ENCODE measurements at places on chromosomes 16 and 17. TPM values are rescaled to one million over a fixed set of nuclear protein-coding genes. Genes with fewer than 3 reads are reported as not detected.

Gene CACNG3
- total RNA-seq, result not detected

Gene MMP15
- total RNA-seq, result 55.5 TPM

- no peak overlapping the region for H3K4me3 ChIP-seq
- H3K4me1 ChIP-seq, result peaks cover 22% of the 10 kb centered on the region
- DNase-seq, result no peak
- H3K27me3 ChIP-seq, result no peaks in the 10 kb centered on the region
- H3K27ac ChIP-seq, result no peak overlapping the region
- 0 out of 2 replicates have a peak, but pooled peaks cover 2% of the 10 kb centered on the region for H3K36me3 ChIP-seq
Observed at GRCh38 chr16:54873071-54873470, 57.6 kb upstream of the IRX5 start.

GRCh38 chr16:405548-406506 lies 4.1 kb downstream of the DECR2 start:
- peaks cover 5% of the 10 kb centered on the region for H3K36me3 ChIP-seq
- DNase-seq, result no peak
- H3K27me3 ChIP-seq, result no peaks in the 10 kb centered on the region

Gene CD300H
- not detected for total RNA-seq

- H3K36me3 ChIP-seq, result no peaks in the 10 kb centered on the region
- H3K27me3 ChIP-seq, result no peaks in the 10 kb centered on the region
- no peak for DNase-seq
- no peak overlapping the region for H3K4me3 ChIP-seq
- no peak overlapping the region for H3K27ac ChIP-seq
- 0 out of 2 replicates have a peak, but pooled peaks cover 2% of the 10 kb centered on the region for H3K4me1 ChIP-seq
Observed at GRCh38 chr16:27221576-27222248, 18.4 kb downstream of the KDM8 start.

DNA sequence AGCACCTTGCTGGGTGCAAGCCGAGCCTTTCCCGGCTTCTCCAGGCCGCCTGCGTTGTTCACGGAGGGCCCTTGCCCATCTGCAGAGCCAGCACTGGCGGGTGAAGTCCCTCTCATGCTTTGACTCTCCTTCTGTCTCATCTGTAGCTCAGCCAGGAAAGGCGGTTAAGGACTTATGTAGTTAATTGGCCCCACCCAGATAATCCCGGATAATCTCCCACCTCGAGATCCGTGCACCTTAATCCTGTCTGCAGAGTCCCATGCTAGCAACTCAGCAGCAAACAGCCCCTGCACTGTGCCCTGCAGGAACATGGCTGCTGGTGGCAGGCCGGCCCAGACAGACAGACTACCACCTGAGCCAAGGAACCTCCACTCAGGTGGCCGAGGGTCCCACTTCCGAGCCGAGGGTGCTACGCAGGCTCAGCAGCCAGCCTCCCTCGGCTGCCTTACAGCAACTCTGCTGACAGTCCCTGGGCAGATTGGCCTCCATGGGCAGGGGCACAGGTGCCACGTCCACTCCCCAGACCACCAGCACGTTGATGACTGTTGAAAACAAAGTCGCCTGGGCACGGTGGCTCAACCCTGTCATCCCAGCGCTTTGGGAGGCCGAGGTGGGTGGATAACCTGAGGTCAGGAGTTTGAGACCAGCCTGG lies 16.9 kb downstream of the RAB40C start:
- no peaks in the 10 kb centered on the region for H3K27me3 ChIP-seq
- no peak for DNase-seq
- H3K4me1 ChIP-seq, result peaks cover 8% of the 10 kb centered on the region
- peaks cover 17% of the 10 kb centered on the region for H3K36me3 ChIP-seq
- H3K4me3 ChIP-seq, result no peak overlapping the region

DNA sequence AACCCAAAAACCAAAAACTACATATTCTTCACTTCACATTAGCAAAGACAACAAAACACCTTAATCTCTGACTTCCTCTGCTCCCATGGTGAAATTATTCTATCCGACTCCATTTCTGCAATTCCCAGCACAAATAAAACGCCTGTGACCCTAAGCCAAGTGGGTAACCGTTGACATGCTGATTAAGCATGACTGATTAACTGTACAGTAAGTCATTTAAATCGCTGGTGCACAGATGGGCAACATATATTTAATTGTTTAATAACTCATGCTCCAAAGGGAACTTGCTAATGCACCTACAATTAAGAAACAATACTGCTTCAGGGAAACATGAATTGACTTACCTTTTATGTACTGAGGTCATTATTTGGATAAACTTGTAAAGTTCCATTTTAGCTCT lies 436.7 kb downstream of the KIF2B start:
- H3K36me3 ChIP-seq, result peaks cover 39% of the 10 kb centered on the region
- DNase-seq, result no peak
- H3K4me3 ChIP-seq, result no peak overlapping the region
- H3K27ac ChIP-seq, result no peak overlapping the region
- no peaks in the 10 kb centered on the region for H3K27me3 ChIP-seq

DNA sequence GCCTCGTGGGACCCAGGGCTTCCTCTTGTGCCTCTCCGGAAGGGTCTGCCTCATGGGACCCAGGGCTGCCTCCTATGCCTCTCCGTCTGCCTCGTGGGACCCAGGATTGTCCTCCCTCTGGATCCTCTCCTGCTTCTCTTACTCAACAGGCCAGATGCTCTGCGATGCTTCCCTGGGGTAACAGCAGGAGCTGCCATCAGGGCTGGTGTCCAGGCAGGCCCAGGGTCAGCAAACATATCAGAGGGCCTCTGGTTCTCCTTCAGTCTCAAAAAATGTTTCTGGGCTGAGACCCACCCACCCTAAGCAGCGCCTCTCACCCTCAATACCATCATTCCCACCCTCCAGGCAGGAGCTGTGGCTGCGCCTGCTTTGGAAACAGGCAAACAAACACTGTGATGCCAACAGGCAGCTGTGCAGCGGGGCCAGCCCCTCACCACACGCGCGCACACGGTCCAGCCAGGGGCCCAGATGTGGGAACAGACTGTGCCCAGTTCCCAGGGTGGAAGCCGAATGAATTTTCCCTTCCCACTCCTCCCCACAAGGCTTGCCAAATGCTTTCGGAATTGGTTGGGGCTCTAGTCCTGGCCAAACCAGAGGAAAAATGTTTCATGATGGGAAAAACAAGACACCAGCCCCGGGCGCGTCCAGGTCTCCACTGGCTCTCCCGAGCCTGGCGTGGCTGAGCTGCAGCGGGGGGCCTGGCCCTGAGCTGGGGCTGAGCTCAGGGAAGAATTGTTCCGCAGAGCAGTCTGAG lies 11.3 kb downstream of the TIMM22 start:
- H3K36me3 ChIP-seq, result 0 out of 2 replicates have a peak, but pooled peaks cover under 1% of the 10 kb centered on the region
- H3K27me3 ChIP-seq, result no peaks in the 10 kb centered on the region
- H3K4me3 ChIP-seq, result no peak overlapping the region

GRCh38 chr17:4583782-4584100 lies 588 bp upstream of the SMTNL2 start:
- no peaks in the 10 kb centered on the region for H3K36me3 ChIP-seq
- no peak overlapping the region for H3K27ac ChIP-seq
- peak; percentile 60 for DNase-seq
- peak overlapping the region; percentile 86 for H3K4me3 ChIP-seq

DNA sequence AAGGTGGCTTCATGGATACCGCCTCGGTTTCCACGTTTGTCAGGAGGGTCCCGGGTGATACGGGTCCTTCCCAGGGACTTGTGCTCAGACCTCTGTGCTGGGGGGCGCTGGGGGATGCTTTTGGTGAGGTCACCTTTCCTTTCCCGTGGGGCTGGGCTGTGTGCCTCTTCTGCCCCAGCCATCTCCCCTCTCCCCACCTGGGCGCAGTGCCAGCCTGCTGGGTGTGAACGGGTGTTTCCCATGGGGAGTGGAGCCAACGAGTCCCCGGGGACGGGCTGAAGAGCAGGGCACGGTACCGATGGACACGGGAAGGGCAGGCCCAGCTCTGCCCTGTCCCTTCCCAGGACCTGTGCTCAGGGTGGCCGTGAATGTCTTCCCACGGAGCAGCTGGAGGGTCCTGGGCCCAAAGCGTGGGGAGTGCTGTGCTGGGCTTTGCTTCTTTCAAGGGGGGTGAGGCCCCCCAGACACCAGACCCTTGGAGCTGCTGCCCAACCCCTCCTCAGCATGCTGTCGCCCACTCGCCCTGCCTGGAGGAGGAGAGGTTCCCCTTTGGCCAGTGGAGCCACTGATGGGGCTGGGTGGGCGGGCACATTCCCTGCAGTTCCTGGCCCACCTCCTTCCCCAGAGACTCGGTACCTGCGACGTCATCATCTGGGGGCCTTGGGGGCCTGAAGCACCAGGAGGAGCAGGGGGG lies 15.5 kb downstream of the TELO2 start:
- no peak overlapping the region for H3K4me3 ChIP-seq
- H3K27me3 ChIP-seq, result no peaks in the 10 kb centered on the region
- H3K4me1 ChIP-seq, result no peaks in the 10 kb centered on the region
- no peak for DNase-seq
- H3K27ac ChIP-seq, result no peak overlapping the region

Gene GRB7
- total RNA-seq, result 42.4 TPM

- H3K4me3 ChIP-seq, result no peak overlapping the region
- H3K4me1 ChIP-seq, result peaks cover 3% of the 10 kb centered on the region
- no peak for DNase-seq
- H3K27me3 ChIP-seq, result no peaks in the 10 kb centered on the region
Observed at GRCh38 chr16:83661656-83662055, 146.1 kb upstream of the HSBP1 start.

Gene CACNG5
- total RNA-seq, result 3.1 TPM

GRCh38 chr16:86524029-86524428 lies 13.7 kb downstream of the FOXF1 start:
- no peaks in the 10 kb centered on the region for H3K36me3 ChIP-seq
- peaks cover 23% of the 10 kb centered on the region for H3K27me3 ChIP-seq
- no peak for DNase-seq

DNA sequence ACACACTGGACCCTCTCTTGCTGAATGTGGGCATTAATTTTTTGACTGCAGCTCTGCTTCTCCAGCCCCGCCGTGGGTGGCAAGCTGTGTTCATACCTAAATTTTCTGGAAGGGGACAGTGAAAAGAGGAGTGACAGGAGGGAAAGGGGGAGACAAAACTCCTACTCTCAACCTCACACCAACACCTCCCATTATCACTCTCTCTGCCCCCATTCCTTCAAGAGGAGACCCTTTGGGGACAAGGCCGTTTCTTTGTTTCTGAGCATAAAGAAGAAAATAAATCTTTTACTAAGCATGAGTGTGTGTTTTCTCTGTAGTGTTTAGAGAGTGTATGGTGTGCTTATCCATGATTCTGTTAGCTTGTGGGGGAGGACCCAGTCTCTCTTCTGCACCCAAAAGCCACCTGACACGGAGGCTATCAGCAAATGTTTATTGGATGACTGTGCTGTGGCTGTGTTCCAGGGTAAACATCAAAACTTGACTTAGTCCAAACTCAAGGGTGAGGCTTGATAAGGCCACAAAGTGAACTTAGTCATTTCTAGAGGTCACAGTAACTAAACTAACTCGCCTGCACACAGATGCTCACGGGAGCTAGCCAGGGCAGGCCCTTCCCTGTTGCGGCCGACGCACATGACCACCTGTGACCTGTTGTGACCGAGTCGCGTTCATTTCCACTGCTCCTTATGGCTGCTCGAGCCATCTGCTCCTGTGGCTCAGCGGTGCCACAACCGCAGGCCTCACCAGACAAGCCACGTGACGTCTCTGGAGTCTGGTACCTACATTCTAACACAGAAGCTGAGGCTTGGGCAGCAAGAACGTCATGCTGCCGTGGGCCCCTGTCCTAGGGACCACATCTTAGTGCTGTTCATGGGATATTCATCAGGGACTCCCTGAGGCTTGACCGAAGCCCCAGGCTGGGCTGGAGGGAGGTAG lies 9.8 kb upstream of the MED11 start:
- H3K27ac ChIP-seq, result 0 out of 2 replicates have a peak overlapping the region, but pooled peaks have one; percentile 7
- no peak overlapping the region for H3K4me3 ChIP-seq
- H3K27me3 ChIP-seq, result peaks cover 5% of the 10 kb centered on the region

Gene TAT
- total RNA-seq, result 0.66 TPM

DNA sequence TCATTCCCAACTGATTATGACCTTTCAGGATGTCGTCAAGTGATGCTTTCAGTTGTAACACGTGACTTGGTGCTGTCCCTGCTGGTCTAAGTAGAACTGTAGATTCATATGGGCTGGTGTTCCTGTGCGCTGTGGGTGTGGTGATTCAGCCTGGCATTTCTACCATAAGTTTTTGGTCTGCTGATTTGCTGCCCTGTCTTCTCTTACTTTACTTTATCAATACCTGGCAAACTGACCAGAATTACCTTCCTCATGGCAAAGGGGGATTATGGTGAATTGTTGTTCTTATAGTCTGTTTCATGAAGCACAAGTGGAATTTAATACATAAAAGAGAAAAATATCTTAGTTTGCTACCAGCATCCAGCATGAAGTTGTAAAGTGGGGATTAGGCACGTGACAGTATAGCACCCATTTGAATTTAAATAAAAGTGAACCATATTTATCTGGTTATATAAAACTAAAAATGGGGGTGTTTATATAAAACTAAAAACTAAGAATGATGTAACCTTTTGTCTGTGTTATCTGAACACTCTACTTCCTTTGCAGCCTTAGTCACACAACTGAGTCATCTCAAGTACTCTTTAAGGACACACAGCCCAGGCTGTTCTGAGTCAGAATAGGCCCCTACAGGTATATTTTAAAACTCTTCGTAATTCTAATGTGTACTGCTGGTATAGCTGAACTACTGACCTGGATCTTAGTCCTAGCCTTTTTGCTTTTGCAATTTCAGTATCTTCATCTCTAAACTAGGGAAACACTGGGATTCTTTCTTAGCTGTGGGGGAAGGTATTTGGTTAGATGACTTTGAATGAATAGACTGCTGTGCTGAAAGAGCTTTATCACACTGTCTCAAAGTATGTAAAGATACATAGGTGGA lies 28.3 kb downstream of the TTC19 start:
- H3K4me3 ChIP-seq, result no peak overlapping the region
- H3K27me3 ChIP-seq, result no peaks in the 10 kb centered on the region
- H3K4me1 ChIP-seq, result no peaks in the 10 kb centered on the region
- H3K36me3 ChIP-seq, result peaks cover 90% of the 10 kb centered on the region
- DNase-seq, result no peak

Gene EPX
- total RNA-seq, result not detected

- no peak overlapping the region for H3K4me3 ChIP-seq
- H3K4me1 ChIP-seq, result peaks cover 13% of the 10 kb centered on the region
- no peak overlapping the region for H3K27ac ChIP-seq
- no peak for DNase-seq
- H3K36me3 ChIP-seq, result no peaks in the 10 kb centered on the region
Observed at GRCh38 chr17:42893359-42893758, 7.2 kb upstream of the G6PC1 start.

Gene RPL26
- 2,046 TPM for total RNA-seq

Gene SOX15
- total RNA-seq, result 19.9 TPM

Gene KRT31
- total RNA-seq, result not detected

All from WTC11 (cell line).